Adrenal gland (tissue), 19 donors: ENCODE measurements at places on chromosomes 3 and 15. TPM values are rescaled to one million over a fixed set of nuclear protein-coding genes. Genes with fewer than 3 reads are reported as not detected.

Gene EPHA3
- total RNA-seq, result 0.47 TPM

Gene ATP13A5
- total RNA-seq, result not detected

Gene DPPA2
- not detected for total RNA-seq

Gene KATNBL1
- 63.9 TPM for total RNA-seq

Gene POPDC2
- total RNA-seq, result 3.2 TPM

DNA sequence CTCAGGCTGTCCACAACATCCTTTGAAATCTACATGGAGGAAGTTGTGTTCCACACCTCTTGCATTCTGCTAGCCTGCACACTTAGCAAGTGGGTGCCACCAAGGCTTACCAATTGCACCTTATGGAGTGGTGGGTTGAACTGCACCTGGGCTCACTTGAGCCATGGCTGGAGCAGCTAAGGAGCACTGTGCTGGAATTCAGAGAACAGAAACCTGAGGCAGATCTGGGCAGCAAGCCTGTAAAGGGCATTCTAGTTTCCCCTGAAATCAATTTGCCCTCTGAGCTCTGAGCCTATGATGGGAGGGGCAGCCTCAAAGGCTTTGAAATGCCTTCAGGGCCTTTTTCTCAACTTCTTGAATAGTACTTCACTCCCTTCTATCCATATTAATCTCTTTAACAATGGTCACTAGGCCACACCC lies 18.0 kb downstream of the BTLA start:
- H3K36me3 ChIP-seq, result no peaks in the 10 kb centered on the region
- H3K4me3 ChIP-seq, result no peak overlapping the region
- no peaks in the 10 kb centered on the region for H3K4me1 ChIP-seq
- no peaks in the 10 kb centered on the region for H3K27me3 ChIP-seq
- DNase-seq, result no peak
- H3K27ac ChIP-seq, result no peak overlapping the region

- no peak overlapping the region for H3K27ac ChIP-seq
- no peaks in the 10 kb centered on the region for H3K27me3 ChIP-seq
- DNase-seq, result no peak
Measured at GRCh38 chr3:29708884-29709283, 428.0 kb downstream of the RBMS3 start.

DNA sequence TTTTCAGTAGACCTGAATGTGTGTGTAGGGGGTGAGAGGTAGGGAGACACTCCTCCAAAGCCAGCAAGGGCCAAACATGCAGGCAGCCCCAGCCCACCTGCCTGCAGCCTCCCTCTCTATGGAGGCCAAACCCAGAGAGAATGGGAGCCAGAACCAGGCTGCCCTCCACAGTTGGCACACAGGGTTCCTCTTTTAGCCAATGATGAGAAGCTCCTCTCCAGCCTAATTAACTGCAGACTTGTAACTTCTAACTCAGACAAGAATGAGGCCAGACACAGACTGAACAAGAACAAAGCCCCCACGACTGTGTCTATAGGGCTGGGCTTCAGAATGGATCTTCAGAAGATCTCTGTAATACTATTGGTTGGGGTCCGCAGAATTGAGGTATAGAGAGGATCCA lies 12.3 kb upstream of the TLE3 start:
- no peaks in the 10 kb centered on the region for H3K36me3 ChIP-seq
- H3K27ac ChIP-seq, result no peak overlapping the region
- no peak for DNase-seq

DNA sequence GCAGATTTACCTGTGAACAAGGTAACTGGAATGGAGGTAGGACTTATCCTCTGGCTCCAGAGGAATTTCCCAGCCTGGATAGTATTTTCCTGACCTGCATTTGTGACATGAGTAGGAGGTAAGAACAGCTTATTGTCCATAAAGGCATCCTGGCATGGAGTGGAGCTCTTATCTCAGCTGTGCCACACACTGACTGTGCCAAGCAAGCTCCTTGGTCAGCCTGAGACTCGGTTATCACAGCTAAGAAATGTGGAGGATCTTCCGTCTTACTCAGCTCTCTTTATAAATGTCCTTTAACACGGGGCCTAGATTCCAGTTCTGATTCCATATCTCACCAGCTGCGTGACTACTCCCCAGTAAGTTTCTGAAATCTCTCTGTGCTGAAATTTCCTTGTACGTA lies 38.9 kb downstream of the SLCO3A1 start:
- no peaks in the 10 kb centered on the region for H3K27me3 ChIP-seq
- H3K4me1 ChIP-seq, result peaks cover 11% of the 10 kb centered on the region
- no peak overlapping the region for H3K4me3 ChIP-seq
- H3K36me3 ChIP-seq, result no peaks in the 10 kb centered on the region

- no peak overlapping the region for H3K27ac ChIP-seq
- no peak overlapping the region for H3K4me3 ChIP-seq
- no peak for DNase-seq
- no peaks in the 10 kb centered on the region for H3K4me1 ChIP-seq
Measured at GRCh38 chr3:84245789-84246188, 713.0 kb upstream of the CADM2 start.

- H3K4me1 ChIP-seq, result no peaks in the 10 kb centered on the region
- H3K27ac ChIP-seq, result no peak overlapping the region
- peaks cover 4% of the 10 kb centered on the region for H3K27me3 ChIP-seq
- no peak for DNase-seq
Measured at GRCh38 chr3:53949541-53949940, 57.9 kb upstream of the SELENOK start.

GRCh38 chr3:105353485-105354161 lies 13.1 kb upstream of the ALCAM start:
- H3K4me3 ChIP-seq, result peak overlapping the region; percentile 13
- peak; percentile 65 for DNase-seq
- H3K27me3 ChIP-seq, result no peaks in the 10 kb centered on the region

GRCh38 chr3:77524463-77524862 lies 484.6 kb downstream of the ROBO2 start:
- no peaks in the 10 kb centered on the region for H3K36me3 ChIP-seq
- H3K4me3 ChIP-seq, result no peak overlapping the region
- DNase-seq, result no peak
- no peak overlapping the region for H3K27ac ChIP-seq

DNA sequence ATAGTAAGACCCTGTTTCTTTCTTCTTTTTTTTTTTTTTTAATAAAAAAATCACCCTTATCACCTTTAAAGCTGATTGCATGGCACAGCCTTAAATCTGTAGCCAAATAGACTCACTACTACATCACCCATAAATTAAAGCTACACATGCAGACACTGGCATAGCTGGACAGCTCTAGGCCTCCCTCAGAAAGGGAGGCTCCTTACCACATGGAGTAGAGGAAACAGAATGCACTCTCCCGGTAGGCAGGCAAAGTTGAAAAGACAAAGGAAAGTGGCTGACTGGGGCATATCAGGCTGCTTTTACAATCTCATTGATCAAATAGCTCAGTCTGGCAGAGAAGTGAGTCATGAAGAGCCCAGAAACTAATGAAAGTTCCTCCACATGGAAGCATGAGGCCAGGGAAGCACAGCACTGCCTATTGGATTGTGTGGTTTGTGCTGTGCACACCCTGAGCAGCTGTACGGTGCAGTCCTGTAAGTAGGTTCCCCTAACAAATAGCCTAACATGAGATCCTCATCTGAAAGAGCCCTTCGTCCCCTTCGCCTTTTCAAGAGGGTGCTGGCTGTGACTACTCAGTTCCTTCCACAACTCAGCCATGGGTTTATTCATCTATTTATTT lies 32.7 kb upstream of the FAM98B start:
- DNase-seq, result no peak
- no peak overlapping the region for H3K4me3 ChIP-seq
- no peaks in the 10 kb centered on the region for H3K4me1 ChIP-seq

- no peaks in the 10 kb centered on the region for H3K4me1 ChIP-seq
- no peak overlapping the region for H3K27ac ChIP-seq
- H3K4me3 ChIP-seq, result no peak overlapping the region
- DNase-seq, result no peak
- no peaks in the 10 kb centered on the region for H3K27me3 ChIP-seq
- peaks cover 3% of the 10 kb centered on the region for H3K36me3 ChIP-seq
Measured at GRCh38 chr3:149738876-149739275, 13.4 kb downstream of the COMMD2 start.

- no peaks in the 10 kb centered on the region for H3K4me1 ChIP-seq
- peak overlapping the region; percentile 67 for H3K4me3 ChIP-seq
- H3K27me3 ChIP-seq, result peaks cover 16% of the 10 kb centered on the region
- no peaks in the 10 kb centered on the region for H3K36me3 ChIP-seq
- no peak overlapping the region for H3K27ac ChIP-seq
- no peak for DNase-seq
Measured at GRCh38 chr3:86989611-86990010, 1.3 kb downstream of the VGLL3 start.

- no peak overlapping the region for H3K27ac ChIP-seq
- H3K4me3 ChIP-seq, result no peak overlapping the region
- no peak for DNase-seq
- no peaks in the 10 kb centered on the region for H3K27me3 ChIP-seq
- no peaks in the 10 kb centered on the region for H3K36me3 ChIP-seq
- H3K4me1 ChIP-seq, result no peaks in the 10 kb centered on the region
Measured at GRCh38 chr3:118808723-118809122, 225.9 kb downstream of the IGSF11 start.

DNA sequence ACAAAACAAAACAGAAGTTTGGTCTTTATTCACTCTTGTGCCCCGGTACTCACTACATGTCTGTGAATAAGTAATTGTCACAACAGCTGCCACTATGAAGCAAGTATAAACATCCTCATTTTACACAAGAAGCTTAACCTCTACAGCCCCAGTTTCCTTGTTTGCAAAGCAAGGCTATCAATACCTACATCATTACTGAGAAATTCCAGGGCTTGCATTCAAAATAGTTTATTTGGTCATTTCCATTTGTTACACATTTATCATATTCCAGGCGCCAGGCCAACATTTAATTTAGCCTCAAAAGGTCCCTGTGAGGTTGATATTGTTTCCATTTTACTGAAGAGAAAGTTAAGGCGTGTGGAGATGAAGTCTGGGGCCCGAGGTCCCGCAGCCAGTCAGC lies 161.4 kb upstream of the LRTM1 start:
- H3K36me3 ChIP-seq, result no peaks in the 10 kb centered on the region
- no peaks in the 10 kb centered on the region for H3K4me1 ChIP-seq
- no peak overlapping the region for H3K27ac ChIP-seq
- H3K27me3 ChIP-seq, result peaks cover 4% of the 10 kb centered on the region

DNA sequence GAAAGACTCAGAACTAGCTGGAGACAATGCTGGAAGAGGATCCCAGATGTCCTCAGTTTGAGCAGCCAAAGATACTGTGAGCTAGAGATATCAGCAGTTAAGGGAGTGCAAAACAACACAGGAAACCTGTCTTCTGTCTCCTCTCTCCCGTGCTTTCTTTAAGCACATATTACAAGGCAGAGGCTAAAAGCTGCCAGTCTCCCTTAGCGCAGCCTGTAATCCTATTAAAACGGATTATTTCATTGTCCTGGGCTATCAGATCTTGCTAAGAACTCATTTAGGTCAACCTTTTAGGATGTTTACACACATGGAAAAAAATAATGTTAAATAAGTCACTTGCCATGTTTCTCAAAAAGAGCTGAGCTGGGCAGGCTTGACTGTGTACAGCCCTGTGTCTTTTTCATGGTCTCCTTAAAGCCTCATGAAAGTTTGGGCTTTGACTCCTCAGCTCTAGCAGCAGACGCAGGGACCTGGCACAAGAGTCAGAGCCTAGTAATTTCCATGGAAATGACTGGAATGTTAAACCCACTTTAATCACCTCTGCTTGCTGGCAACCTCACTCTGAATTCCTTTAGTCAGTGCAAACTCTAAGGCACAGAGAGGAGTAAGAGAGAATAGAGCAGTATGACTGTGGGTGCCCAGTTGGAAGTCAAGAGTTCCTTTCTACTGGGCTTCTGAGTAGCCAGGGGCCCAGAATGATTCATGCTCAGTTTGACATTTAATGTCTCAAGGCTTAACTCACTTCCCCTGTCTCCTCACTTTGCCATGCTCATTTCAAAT lies 491.9 kb downstream of the NTRK3 start:
- H3K27ac ChIP-seq, result no peak overlapping the region
- H3K27me3 ChIP-seq, result no peaks in the 10 kb centered on the region
- no peak overlapping the region for H3K4me3 ChIP-seq

GRCh38 chr3:12349895-12350811 lies 61.3 kb downstream of the PPARG start:
- H3K27me3 ChIP-seq, result no peaks in the 10 kb centered on the region
- H3K4me3 ChIP-seq, result peak overlapping the region; percentile 2
- H3K27ac ChIP-seq, result peak overlapping the region; percentile 10
- peak; percentile 75 for DNase-seq
- H3K36me3 ChIP-seq, result no peaks in the 10 kb centered on the region

DNA sequence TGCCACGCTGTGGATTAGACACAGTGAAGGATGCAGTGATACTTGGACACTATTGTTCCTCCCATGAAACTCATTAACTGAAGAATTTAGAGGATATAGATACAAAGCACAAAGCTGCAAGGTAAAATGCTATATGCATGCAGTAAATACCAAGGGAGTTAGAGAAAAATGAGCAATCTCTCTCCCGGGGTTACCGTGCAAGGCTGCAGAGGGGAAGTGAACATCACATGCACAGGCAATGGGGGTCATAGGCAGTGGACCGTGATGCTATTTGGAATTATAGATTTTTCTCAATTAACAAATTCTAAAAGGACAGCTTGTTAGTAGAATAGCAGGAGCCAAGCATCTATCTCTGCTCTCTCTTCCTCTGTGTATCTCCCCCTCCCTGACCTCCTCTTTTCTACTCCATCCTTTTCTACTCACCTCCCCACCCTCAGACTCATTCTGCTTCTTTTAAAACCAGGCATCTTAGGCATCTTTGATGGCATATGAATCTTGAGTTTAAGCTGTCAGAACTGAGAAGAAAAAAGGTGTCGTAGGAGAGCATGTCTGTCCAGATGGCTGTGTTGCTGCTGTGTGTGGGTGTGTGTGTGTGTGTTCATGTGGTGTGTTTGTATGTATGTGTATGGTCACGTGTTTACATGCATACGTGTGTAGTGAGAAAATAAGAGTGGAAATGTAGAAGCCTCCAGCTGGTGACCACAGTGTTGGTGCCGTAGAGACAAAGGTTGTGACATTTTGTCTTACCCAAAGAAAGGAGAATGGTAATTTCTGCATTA lies 339.0 kb downstream of the EPHB1 start:
- no peak for DNase-seq
- no peak overlapping the region for H3K27ac ChIP-seq
- no peaks in the 10 kb centered on the region for H3K4me1 ChIP-seq
- no peaks in the 10 kb centered on the region for H3K27me3 ChIP-seq
- no peaks in the 10 kb centered on the region for H3K36me3 ChIP-seq
- no peak overlapping the region for H3K4me3 ChIP-seq

DNA sequence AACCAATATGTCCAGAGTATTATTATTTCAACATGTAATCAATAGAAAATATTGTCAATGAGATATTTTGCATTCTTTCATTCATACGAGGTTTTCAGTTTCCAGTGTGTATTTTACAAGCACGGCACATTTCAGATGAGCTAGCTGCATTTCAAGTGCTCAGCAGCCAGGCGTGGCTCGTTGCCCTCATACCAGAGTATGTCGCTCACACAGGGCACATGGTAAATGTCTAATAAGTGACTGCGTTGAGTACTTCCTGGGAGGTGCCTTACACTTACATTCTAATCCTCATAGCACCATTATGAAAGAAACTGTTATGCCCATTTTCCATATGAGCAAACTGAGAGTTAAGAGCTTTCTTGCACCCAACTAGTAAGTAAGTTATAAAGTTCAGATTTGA lies 47.4 kb downstream of the TMEM266 start:
- no peak overlapping the region for H3K27ac ChIP-seq
- no peaks in the 10 kb centered on the region for H3K27me3 ChIP-seq
- H3K4me1 ChIP-seq, result no peaks in the 10 kb centered on the region

GRCh38 chr15:76177491-76178040 lies 117.8 kb downstream of the TMEM266 start:
- no peaks in the 10 kb centered on the region for H3K27me3 ChIP-seq
- no peak overlapping the region for H3K4me3 ChIP-seq
- DNase-seq, result peak; percentile 91
- no peak overlapping the region for H3K27ac ChIP-seq
- no peaks in the 10 kb centered on the region for H3K36me3 ChIP-seq
